AG08395 (cell line): ENCODE measurements at places on chromosomes 4 and X.
A peak's percentile ranks its signal among the peaks of the same experiment; 100 is the strongest.

- DNase-seq, result no peak
These were observed 66.1 kb downstream of the NR3C2 start for GRCh38 chr4:148376151-148376550.

DNA sequence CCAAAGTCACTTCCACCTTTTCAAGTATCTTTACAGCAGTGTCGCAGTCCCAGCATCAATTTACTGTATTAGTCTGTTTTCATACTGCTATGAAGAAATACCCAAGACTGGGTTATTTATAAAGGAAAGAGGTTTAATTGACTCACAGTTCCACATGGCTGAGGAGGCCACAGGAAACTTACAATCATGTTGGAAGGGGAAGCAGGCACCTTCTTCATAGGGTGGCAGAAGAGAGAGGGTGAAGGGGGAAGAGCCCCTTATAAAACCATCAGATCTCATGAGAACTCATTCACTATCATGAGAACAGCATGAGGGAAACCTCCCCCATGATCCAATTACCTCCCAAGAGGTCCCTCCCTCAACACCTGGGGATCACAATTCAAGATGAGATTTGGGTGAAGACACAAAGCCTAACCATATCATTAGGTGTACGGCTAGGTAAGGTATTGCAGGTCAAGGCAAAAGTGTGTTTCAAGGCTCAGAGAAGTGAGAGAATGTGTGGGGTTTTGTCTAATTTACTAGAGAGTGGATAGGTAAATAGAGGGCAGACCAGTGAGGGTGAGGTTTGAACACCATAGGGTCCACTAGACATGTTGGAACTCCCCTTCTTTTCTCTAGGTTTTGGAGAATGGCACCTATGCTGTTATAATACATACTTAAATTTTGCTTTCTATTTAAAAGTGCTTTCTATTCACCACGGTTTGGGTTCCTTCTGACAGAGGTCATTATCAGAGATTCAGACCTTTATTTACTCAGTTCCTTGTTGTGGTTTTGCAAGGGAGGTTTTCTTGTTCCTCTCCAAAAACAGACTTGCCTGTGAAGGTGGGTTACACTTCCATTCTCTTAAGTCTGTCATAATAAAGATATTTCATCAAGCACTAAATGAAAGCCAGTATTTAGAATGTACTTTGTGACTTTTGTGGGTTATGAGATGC, 186.6 kb downstream of the CPEB2 start:
- no peak for DNase-seq

DNA sequence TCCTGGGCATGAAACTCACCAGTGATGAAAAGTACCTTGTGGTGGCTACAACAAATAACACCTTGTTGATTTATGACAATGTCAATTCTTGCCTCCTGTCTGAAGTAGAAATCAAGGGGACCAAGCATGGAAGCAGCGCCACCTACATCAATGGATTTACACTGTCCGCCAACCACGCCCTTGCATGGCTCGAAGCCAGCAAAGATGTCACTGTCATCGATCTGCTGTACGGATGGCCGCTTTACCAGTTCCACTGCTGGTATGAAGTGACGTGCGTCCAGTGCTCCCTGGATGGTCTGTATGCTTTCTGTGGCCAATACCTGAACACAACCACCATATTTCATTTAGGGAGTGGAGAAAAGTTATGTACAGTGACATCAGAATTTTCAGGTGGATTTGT, 200.5 kb downstream of the NWD2 start:
- no peak for DNase-seq

GRCh38 chrX:38357747-38358673, 5.6 kb downstream of the OTC start:
- no peak for DNase-seq

- DNase-seq, result peak; percentile 56
These were observed 29.2 kb upstream of the ASMTL start for GRCh38 chrX:1481636-1482529.

- peak; percentile 49 for DNase-seq
These were observed 738 bp upstream of the TSPAN5 start for GRCh38 chr4:98659106-98659592.

DNA sequence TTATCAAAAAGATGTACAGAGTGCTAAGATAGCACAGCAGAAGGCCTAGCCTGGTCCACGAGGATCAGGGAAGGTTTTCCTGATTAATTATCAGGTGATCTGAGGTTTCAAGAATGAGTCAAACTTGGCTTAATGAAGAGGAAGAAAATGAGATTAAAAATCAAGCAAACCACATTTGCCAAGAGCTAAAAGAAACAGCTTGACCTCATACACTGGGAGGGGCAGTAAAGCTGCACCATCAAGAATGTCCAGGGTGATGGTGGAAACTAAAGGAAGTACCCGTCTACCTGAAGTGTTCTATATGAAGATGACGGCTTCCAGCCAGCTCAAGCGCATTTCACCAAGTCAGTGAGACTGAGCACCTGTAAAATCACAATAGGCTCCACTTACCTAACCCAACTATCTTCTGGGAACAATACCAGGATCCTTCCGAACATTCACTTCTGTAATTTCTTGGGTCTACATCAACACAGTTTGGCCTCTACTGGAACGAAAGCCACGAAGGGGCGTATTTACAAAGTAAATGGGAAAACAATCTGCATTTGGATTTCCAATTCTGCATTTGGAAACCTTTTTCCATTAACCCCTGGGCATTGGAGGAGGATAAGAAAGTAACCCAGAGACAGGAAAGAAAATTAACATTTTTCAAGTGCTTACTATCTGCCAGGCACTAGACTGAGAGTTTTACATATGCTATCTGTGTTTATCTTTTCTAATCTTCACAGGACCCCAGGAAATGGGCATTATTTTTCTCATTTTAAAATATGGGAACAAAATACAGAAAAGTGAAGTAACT, 114.0 kb upstream of the DCLK2 start:
- no peak for DNase-seq

- no peak for DNase-seq
These were observed 49.4 kb upstream of the ENOX2 start for GRCh38 chrX:130952266-130953043.

GRCh38 chrX:134753718-134754008, 95.4 kb upstream of the PLAC1 start:
- DNase-seq, result peak; percentile 62

DNA sequence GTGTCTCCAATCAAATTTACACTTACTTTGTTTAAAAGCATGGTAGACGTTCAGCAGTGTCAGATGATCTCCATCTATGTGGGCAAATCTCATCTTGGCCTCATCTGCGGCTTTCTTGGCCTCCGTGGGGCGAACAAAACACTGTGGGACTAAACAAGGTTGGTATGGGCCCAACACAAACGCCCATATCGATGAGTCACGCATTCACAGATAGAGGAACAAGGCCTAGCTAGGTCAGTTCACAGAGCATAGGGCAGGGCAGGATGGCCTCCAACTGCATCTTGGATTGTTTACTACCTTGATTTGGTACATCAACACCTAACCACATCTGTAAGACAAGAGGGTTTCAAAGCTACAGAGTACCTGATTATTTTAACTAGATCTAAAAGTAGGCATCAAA, 47.3 kb downstream of the DHX15 start:
- DNase-seq, result no peak

GRCh38 chr4:149347139-149347538, 468.5 kb downstream of the IQCM start:
- DNase-seq, result no peak

GRCh38 chr4:148436512-148436911, 5.7 kb downstream of the NR3C2 start:
- no peak for DNase-seq

DNA sequence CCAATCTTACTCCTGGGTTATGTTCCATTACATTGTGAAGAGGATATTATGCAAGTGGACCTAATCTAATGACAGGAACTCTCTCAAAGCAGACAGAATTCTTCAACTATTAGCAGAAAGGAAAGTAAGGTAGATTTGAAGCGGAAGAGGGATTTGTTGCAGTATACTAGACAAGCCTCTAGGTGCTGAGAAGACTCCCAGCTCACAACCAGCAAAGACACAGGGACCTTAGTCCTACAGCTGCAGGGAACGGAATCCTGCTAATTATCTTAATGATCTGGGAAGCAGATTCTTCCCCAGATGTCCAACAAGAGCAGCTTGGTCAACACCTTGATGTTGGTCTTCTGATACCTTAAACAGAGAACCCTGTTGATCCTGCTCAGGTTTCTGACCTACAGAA, 73.6 kb downstream of the STK32B start:
- no peak for DNase-seq

GRCh38 chr4:86497131-86497530, 97.0 kb upstream of the PTPN13 start:
- DNase-seq, result peak; percentile 35

DNA sequence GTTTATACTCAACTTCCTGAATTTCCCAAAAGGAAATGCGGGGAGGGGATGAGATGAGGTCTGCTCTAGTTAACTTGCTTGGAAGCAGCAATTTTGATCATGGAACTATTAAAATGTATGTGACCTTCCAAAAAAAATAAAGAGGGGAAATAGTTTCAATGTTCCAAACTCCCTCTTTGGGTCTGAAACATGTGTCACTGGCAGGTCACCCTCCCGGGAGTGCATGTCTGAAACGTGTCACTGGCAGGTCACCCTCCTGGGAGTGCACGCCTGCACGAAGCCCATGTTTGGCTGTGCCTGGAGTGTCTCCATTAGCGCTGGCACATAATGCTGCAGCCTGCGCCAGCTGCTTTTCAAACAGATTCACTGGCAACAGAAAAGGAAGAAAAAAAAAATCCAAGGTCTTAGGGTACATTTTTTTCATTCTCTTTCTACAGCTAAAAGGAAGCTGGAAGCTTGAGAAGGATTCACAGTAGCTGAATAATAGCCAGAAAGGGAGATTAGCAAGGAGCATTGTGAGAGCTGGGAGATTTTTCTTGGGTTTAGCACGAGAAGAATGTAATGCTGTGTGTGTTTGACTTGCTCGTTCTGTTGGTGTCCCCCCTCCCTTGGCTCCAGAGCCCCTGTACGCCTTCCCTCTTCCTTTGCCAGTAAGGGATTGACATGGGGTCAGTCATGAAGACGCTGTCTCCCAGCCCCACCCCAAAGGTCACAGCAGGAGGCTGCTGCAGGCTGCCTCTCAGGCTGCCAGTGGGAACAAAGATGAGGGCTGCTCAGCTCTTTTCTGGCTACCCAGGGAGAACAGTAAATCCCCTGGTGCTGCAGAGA, 39.2 kb upstream of the TLR3 start:
- DNase-seq, result peak; percentile 47

- DNase-seq, result no peak
These were observed 29.4 kb downstream of the TMA16 start for GRCh38 chr4:163523791-163524365.

DNA sequence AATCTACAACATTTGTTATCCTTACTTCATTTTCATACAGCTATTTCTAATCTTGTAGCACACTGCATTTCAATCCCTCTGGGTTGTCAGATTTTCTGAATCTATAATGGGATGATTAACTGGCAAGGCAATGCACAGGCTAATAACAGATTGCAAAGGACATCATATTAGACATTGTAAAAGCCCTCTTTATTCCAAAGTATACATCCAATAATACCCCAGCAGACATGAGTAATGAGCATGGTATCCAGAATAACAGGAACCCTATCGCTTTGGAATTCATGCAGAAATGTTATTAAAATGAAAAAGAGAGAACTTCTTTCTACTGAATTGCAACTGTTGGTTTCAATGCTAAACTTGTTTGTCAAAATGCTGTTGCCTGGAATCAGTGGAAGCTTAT, 122.9 kb downstream of the C4orf33 start:
- DNase-seq, result no peak

DNA sequence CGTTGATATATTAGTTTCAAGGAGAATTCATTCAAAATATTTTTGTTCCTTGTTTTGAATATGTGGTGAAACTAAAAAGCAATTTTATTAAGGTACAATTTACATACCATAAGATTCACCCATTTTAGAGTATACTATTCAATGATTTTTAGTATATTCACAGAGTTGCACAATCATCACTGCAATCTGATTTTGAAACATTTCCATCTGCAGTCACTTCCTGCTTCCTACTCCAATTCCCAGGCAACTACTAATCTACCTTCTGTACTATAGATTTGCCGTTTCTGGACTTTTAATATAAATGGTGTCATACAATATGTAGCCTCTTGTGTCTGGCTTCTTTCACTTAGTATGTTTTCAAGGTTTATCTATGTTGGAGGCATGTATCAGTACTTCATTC, 71.3 kb downstream of the SLC9A7 start:
- no peak for DNase-seq

DNA sequence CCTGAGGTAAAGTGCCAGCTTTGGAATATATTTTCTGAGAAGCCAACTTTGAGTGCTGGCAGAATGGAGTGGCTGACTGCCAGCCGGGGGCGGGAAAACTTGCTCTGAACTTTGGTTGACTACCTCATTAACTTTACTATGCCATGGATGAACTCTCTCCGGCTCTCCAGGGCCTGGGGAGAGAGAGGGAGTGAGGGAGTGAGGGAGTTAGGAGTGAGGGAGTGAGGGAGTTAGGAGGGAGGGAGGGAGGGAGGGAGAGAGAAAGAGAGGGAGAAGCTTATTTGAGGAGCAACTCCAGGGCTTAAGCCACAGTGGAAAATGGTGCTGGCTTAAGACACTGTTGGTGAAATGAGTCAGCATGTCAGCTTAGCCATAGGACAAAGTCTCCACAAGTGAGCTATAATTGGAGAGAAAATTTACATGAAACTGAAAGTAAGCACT, 280.9 kb upstream of the RPS6KA3 start:
- DNase-seq, result peak; percentile 37

DNA sequence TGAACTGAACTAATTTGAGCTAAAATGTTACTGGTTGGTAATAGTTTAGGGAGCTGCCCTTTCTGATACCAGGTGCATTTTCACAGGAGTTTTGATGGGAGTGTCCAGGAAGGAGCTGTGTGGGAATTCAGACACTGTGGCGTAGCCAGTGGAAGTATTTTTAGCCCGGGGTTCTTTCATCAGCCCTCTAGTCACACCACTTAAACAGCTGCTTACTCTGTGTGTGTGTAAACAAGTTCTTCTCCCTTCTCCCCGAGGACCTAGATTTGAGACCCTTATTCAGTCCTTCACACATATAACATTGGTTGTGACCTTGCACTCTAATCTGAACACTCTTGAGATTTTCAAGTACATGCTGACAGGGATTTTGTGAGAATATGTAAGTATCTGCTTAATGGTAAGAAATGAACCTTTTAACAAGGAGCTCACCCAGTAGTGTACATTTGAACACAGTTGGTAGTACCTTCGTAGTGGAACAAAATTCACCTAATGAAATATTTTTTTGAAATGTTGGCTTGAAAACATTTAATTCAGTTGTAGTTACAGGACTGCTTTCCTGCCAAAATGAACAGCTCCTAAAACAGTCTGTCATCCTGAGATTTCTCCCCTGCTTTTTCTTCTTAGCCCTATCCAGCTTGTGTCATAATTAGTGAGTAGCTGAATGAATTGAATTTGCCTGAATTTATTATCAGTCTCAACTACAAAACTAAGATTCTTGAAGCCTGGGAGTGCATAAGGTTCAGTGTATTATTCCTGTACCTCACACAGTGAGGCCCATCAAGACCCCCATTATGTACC, 61.8 kb downstream of the BMPR1B start:
- no peak for DNase-seq

DNA sequence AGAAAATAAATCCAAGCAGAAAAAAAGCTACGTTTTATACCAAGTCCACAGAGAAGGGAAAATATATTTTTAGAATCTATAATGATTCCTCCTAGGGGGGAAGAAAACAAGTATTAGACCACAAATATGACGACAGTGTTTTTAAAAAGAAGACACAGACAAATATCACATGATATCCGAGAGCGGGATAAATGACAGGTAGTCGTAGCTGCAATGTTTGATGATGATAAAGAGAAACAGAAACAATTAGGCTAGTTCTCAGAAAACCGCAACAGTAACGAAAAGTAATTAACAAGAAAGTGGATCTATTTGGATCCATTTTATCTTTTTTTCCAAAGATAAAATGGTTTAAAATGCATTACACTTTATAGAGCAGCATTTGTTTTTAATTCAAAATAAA, 918 bp downstream of the HAUS3 start:
- DNase-seq, result no peak

GRCh38 chr4:88702782-88703181, 5.2 kb upstream of the NAP1L5 start:
- DNase-seq, result no peak
